ENCODE measurements at places on chromosomes 16 and 17. TPM values are rescaled to one million over a fixed set of nuclear protein-coding genes. Genes with fewer than 3 reads are reported as not detected.

- DNase-seq: no peak
Observed at GRCh38 chr16:54564841-54565240, 278.3 kb upstream of the IRX3 start.

DNA sequence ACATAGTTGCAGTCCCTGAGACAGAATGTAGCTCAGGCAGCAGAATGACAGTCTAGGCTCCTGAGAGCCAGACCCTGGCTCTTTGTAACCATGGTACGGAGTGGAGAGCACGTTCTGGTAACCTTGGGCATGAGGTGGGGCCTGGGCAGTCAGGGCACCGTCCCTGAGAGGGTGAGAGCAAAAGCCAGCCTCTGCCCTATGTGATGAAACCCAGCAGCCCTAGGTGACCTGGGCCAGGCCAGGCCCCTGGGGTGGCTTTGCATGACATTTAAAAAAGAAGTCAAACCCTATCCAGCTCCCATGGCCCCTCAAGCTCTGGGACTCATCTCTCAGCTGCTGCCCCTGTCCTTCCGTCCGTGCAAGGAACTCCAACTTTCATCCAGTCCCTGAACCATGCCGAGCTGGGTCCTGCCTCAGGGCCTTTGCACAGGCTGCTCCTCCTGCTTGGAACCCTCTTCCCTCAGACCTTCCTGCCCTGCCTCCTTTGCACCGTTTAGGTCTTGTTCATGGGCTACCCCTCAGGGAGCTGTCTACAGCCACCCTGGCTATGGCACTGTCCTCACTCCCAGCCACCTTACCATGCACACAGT, 188.6 kb downstream of the NTN1 start:
- no peak for DNase-seq

GRCh38 chr16:86398622-86399021, 111.7 kb upstream of the FOXF1 start:
- peak; percentile 61 for DNase-seq

DNA sequence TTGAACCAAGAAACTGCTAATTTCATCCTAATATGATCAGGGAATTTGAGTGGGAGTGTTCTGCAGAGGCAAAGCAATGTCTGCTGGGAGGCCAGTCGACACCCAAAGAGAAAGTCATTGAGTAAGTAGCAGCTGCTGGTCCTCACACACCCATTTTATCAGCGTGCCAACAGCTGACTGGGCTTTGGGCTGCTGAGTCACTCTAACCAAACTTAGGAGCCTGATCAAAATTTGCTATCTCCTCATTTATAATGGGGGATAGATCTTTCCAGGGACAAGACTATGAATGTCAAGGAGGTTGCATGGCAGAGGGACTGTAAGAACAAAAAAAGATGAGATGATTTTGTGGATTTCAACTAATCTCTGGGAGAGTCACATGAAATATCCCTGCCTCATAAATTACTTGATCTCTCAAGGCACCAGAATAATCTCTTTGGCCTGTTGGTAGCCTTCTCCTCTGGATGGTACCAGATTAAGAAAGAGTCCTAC, 32.9 kb downstream of the CPSF4L start:
- peak; percentile 69 for DNase-seq

DNA sequence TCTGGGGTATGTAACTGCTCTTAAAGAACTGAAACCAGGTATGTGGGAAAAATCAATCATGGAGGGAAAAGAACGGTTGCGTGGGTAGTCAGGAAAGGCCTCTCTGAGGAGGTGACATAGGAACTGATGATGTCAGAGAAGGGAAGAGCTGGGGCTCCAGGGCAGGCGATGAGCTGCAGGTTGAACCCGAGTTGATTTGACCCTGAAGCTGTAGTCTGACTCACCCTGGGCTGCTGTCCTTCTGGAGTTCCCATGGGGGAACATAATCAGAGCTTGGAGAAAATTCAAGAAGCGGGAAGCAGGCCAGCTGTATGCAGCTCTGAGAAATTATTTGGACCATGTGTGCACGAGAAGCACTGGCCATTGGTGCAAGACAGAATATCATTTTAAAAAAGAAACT, 16.7 kb downstream of the SLC6A2 start:
- no peak for DNase-seq

DNA sequence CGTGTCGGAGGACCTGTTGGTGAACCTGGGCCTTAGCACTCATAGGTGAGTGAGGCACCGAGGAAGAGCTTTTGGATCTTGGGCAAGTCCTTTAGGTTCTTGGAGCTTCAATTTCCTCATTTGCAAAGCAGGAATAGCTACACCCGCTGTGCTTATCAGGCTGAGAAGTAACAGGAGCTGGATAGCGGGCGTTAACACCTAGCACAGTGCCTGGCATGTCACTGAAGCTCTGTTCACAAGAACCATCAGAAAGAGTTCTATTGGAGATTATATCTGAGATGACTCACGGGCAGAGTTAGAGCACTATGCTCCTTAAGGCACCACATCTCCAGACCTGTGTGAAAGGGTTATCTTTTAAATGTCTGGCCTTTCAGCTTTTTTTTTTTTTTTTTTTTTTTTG, 12.8 kb downstream of the MEOX1 start:
- DNase-seq: no peak

DNA sequence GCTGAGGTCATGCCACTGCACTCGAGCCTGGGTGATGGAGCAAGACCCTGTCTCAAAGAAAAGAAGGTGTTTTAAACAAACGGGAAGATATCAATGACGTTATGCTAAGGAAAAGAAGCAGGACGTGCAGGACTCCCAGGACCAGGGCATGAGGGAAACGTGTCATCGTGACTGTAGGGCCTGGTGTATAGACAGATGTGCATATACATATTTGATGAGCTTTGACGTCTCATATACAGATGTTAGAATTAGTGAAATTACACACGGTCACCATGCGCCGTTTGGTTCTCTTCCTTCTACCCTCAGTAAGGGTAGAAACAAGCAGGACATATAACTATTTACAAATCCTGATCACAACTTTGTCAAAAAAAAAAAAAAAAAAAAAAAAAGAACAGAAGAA, 17.6 kb upstream of the PVALEF start:
- no peak for DNase-seq

GRCh38 chr17:42456223-42457106, 2.2 kb upstream of the ATP6V0A1 start:
- no peak for DNase-seq

DNA sequence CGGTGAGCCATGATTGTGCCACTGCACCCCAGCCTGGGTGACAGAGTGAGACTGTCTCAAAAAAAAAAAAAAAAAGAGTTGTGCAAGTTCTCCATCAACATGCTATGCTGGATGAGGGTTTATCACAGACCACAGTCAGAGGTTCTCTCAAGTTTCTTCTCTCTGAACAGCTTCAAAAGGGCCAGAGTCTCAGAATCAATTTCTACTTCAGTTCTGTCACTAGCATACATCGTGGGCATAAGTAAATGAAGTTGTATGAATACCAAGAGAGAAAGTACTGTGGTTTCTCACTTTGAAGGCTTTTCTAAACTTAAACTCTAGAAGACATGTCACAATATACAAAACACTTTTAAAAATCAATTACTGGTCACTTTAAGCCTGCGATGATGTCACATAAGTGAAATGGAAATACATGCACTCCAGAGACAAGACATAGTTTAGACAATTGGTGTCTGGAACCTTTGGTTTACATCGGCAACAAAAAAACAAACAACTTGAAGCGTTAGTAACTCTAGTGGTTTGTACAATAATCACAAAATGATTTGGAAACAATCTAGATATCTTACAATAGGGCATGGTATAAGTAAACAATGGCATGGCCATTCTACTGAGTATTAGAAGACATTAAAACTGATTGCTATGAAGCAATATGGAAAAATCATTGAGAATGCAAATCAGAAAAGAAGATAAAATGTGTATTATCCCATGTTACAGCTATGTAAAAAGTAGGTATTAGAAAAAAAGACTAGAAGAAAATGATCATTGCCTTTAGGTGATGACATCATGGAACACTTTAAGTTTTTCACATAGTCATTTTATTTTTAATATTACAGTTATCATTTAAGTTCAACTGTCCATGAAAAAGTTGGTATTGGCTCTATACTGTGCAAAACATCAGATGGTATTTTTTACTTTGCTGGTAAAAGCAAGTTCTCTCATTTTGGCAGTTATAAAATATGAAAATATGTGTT, 232.3 kb downstream of the ZFHX3 start:
- DNase-seq: no peak

GRCh38 chr17:17058304-17058703, 16.0 kb downstream of the MPRIP start:
- no peak for DNase-seq

- DNase-seq: no peak
Observed at GRCh38 chr17:62322313-62322712, 58.0 kb upstream of the EFCAB3 start.

GRCh38 chr16:77833921-77834634, 45.7 kb downstream of the VAT1L start:
- peak; percentile 54 for DNase-seq

DNA sequence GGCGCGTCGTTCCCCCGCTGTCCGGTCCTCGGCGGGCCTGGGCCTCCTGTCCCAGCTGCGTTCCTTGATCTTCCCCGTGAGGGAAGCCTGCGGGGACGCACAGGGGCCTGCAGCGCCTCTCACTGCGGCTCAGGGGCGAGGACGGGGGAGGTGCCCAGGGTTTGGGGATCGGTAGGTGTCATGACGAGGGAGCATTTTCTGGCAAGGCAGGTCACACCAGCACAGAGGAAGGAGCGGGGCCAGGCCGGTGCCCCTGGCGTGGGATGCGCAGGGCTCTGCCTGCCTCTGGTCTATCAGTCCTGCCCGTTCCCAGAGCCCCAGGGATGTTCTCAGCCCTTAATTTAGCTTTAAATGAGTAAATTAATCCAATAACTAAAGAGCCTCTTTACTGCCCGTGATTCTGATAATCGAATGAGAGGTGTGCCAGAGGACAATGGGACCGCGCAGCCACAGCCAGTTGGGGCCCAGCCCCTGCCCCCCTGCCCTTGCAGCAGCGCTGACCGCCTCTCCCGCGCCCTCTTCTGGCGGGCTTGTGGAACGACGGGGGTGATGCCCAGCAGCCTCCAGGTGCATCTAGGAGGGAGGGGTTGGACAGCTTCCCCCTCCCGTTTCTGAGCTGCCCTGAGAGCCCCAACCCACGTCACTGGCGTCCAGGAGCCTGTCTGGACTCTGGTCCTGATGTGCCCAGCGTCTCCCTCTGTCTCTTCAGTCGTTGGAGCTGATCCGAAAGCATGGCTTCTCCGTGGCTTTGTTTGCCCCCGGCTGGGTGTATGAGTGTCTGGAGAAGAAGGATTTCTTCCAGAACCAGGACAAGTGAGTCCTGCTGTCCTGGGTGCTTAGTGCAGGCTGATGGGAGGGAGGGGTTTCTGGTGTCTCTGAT, 7.9 kb downstream of the ENGASE start:
- no peak for DNase-seq

DRC3 gene
- 0.77 TPM for polyA plus RNA-seq

KRT16 gene
- not detected for polyA plus RNA-seq

SDR42E2 gene
- polyA plus RNA-seq: not detected

GP1BA gene
- not detected for polyA plus RNA-seq

PDXDC1 gene
- 93.9 TPM for polyA plus RNA-seq

C16orf92 gene
- not detected for polyA plus RNA-seq

ADAM11 gene
- 0.37 TPM for polyA plus RNA-seq

SCGB1C2 gene
- polyA plus RNA-seq: not detected

CRK gene
- 110 TPM for polyA plus RNA-seq

ANKFN1 gene
- 0.04 TPM for polyA plus RNA-seq

HSD11B2 gene
- polyA plus RNA-seq: not detected

KRTAP9-2 gene
- not detected for polyA plus RNA-seq

DYNLL2 gene
- 16.7 TPM for polyA plus RNA-seq
